ENCODE measurements at places on chromosomes 2 and 18.

- no peak for DNase-seq
These were observed 840.9 kb downstream of the GALR1 start for GRCh38 chr18:78090584-78090983.

DNA sequence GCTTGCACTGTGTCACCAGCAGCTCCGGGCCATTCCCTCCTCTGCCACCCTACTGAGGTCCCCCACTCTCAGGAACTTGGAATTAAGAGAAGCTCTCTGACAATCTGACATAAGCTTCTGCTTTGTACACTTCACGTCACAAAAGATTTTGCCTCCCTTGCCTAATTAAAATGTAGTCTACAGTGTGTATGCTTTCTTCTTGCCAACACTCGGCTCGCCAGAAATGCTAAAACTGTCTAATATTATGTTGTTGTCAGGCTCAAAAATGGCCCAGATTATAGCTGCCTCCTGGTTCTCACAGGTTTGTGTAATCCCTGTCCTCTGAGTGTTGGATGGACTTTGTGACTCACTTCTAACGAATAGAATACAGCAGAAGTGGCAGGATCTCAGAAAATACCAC, 474.7 kb downstream of the MBD2 start:
- DNase-seq = no peak

DNA sequence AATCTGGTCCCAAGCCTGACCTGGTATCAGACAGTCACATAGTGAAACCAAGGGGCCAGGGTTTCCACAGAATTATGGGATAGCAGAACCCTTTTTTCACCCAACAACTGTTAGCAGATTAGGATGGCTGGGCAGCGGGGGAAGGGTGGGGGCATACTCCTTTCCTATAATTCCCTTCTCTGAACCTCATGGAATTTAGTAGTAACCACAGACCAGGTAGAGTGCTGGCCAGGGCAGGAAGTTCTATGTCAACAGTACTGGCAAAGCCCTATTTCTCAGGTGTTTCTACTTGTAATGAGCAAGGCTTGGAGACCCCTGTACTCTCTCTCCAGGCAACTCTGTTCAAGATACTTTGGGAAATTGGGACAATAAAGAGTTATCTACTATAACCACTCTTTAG, 174.6 kb downstream of the THADA start:
- no peak for DNase-seq

DNA sequence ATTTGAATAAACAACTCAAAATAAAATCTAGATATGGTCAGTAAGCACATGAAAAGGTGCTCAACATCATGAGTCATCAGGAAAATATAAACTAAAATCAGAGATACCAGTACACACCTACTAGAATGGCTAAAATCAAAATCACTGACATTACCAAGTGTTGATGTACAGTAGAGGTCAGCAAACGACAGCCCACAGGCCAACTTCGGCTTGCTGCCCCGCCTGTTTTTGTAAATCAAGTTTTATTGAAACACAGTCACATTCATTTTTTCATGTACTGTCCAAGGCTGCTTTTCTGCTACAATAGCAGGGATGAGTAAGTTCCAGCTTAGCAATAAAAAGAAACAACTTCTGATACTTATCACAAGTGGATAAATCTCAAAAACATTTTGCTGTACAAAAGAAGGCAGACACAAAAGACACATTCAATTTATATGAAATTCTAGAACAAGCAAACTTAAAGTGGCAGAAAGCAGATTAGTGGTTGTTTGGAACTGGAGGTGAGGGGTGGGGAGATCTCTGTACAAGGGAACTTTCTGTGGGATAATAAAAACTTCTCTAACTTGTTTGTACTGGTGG, 32.1 kb downstream of the TRAK2 start:
- DNase-seq = no peak

- DNase-seq = peak; percentile 27
These were observed 136.7 kb downstream of the ANTXR1 start for GRCh38 chr2:69149631-69150215.

DNA sequence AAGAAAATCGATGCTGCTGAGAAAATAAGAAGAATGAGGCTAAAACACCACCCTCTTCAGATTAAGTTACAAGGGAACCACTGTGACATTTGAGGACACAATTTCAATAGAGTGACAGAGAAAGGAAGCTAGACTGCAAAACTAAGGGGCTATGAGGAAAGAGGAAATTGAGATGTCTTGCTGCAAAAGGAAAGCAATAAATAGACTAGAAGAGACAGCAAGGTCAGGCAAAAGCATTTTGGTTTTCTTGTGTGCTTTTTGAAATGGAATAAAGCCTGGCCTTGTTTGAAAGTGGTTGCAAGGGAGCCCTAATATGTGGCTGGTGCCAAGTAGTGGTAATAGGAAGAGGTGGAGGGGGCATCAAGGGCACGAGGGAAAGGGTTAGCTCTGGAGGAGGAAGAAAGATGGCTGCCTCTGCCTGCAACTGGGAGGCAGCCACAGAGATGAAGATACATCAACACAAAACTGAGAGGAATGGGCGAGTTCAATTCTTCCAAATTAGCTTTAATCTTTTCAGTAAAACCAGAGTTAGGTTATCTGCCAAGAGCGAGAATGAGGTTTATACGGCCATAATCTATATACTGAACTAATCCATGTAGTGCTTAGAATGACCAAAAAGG, 1.2 kb upstream of the MRO start:
- no peak for DNase-seq

DNA sequence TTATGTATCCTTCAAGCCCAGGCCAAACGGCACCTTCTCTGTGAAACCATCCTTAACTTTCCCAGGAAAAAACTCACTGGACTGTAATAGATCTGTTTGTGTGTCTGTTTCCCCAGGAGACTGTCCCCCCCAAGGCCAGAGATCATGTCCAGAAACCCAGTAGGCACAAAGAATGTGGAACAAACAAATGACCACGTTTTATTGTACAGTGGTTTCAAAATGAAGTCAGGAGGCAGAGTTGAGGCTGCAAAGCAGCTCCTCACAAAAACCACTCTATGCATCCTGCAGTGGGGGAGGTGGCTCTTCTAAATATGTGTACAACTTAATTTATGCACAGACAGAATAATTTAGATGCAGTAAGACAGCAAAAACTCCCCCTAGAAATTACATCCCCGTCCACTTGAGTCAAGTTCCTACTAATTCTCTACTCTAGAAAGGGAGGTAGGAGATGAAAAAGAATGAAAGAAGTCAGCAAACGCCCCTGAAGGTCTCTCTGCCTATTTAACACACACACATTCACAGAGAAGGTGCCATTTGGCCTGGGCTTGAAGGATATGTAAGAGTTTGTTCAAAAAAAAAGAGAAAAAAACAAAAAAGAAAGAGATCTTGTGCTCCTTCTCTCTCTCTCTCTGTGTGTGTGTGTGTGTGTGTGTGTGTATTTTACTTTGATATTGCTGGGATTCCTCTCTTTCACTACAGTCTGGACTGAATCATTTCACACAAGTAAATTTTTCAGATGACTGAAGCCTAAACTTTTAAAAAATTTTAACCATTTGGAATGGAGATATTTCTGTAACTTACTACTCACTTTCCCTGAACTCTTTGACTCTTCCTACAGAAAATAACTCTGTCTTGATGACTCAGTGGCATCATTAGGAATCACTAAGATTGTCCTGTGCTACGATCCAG, 19.5 kb downstream of the BCL2 start:
- no peak for DNase-seq

DNA sequence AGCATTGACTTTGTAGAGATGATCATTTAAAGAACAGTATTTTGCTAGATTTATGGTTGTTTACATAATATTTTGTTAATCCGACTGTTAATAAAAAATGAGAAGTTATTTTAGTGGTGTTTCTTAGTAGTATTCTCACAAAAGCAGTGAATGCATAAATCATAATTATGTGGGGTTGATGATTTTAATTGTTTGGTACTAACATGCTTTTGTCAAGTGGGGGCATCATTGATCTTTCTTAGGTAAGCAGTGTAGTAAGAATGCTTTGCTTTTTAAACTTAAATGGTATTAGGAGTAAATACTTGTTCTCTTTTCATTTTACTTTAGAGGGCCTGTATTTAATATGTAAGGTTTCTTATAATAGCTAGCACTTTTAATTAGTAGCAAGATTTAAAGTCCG, 109.2 kb upstream of the OTX1 start:
- DNase-seq = no peak

DNA sequence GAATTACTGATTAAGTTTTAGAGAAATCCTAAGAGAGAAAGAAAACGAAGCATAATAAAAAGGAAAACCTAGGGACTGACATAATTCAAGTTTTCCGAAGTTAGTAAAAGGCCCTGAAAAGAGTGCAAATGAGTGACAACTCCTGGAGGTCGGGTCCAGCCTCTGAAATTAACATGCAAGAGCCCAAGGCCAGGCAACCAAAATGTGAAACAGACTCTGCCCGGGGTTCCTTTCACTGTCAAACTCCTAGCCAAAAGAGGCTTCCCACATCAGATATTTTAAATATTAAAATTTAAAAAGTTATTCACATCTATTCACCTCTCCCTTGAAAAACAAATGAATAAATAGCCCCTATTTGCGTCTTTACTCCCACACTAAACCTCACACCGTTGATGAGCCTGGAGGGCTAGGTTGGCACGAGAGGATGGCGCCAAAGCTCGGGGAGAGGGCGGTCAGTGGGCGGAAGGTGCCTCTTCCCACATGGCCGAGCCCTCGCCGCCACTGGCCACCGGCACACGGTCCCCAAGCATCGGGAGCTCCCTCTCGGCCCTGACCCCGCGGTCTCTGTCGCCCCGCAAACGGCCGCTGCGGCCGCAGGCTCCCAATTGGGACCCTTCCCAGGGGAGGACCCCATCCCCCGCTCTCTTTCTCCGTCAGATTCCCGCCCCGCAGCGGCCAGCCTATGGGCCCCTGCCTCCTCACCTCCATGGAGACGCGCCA, 630 bp downstream of the PPM1G start:
- DNase-seq = peak; percentile 60

DNA sequence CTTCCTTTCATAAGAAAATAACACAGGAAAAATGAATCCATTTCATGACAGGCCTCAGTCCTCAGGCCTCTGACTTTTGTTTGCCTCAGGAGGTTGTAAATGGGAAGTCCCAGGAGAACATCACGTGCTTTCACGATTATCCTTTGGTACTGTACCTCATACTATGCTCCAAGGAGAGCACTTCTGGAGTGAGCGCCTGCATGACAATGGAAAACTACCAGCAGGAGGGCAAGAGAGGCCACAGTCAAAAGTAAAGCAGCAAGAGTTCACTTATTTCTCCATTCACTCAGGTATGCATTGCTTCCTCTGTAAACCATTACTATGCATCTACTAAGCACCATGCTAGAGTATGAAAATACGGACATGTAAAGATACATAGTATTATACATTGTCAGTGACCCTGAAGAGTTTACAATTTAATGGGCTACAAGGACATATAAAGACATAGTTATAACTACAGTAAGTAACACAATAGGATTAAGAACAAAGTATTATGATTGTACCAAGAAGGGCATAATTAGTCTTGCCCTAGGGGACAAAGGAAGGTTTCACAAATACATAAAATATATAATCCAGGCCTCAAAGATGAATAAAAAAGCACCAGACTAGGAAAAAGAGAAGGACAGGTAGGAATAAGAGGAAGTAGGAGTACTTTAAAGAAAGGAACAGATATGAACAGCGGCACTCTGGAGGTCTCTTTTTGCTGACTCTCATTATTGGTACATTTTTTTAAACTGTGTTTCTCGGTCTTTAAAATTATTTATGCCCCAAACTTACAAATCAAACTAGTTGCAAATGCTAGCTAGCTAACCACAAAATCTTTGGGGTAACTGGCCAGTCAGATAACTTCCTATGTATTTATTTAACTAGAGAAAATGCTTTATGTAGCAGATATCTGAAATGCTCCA, 806.7 kb downstream of the NRXN1 start:
- no peak for DNase-seq

DNA sequence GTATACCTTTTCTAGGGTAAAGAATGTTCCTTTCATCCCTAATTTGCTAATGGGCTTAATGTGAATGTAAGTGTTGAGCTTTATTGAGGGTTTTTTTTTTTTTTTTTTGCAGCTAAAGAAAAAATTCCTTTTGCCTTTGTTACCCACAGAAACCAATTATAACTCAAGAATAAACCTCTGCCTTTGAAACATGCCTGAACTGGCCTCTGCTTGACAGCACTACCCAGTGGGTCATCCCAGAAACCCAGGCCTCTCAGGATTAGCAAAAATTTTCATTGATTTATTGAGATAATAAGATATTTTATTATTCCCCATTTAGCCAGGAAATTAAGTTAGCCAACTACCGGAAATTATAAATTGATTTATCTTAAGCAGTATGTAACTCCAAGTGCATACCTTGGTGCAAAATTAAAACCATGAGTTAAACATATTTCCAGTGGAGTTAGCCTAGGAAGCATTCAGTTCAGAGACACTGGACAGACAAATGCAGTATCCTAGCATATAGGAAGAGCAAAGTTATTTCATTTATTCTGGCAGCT, 67.0 kb upstream of the RASGRP3 start:
- no peak for DNase-seq

DNA sequence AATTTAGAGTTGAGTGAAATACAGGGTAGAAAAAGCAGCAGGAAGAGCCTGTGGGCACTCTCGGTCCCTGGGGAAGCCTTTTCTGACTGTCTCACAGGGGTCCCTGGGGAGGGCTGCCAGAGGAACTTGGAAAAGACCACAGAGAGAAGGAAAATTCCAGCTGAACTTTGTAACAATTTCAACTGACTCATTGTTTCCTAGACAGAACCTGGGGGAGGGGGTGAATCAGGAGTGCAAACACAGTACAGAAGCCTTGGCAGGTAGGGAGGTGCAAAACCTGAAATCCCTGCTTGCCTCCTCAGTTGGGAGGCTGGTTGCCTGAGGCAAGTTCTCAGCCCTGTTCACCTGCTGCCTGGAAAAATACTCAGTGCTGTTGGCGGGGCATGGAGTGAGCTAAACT, 106.8 kb downstream of the GRB14 start:
- DNase-seq = no peak

- no peak for DNase-seq
These were observed 61.6 kb downstream of the AAK1 start for GRCh38 chr2:69581774-69582581.

DNA sequence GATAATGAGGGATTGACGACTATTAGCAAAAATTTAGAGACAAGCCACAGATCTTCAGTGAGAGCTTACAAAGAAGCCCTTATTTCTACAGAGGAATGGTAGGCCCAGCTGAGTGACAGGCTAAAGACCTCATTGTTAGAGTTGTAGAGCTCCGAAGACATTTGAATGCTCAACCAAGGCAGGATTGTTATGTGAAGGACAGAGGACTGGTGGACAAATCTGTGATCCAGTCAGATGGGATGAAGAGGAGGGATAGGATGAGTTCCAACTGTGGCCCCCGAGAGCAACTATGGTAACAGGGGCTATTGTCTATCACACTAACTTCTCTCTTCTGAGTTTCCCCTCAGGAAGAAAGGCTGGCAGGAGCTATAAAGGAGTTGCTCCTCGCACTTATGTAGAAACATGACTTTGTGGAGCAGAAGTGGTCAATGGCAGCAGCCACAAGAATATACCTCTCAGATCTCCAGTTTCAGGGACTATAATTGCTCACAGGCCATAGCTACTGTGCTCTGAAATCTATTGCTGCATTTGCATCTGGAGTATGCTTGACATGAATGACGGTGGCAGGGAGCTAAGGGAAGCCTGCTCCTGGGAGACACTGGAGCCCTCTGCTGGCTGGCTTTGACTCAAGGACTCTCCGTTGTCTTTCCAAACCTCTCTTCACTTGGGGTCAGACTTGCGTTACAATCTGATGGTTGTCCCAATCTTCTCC, 50.3 kb upstream of the GREB1L start:
- peak; percentile 55 for DNase-seq

- peak; percentile 37 for DNase-seq
These were observed 1.5 kb downstream of the ERBB4 start for GRCh38 chr2:212536817-212537725.

Data from nephron progenitor cell (in vitro differentiated cells).